ENCODE measurements at places on chromosomes 6 and 20.

GRCh38 chr6:46419576-46420002 is 71.7 kb downstream of the RCAN2 start:
- no peak for DNase-seq

DNA sequence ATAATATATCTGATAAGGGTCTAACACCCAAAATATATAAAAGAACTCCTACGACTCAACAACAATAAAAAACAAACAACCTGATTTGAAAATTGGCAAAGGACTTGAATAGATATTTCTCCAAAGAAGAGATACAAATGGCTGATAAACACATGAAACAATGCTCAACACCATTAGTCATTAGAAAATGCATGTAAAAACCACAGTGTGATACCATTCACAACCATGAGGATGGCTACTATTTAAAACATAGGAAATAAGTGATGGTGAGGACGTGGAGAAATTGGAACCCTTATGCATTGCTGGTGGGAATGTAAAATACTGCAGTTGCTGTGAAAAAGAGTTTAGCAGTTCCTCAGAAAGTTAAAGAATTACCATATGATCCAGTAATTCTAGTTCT is 41.4 kb downstream of the PTGIS start:
- DNase-seq, result no peak

DNA sequence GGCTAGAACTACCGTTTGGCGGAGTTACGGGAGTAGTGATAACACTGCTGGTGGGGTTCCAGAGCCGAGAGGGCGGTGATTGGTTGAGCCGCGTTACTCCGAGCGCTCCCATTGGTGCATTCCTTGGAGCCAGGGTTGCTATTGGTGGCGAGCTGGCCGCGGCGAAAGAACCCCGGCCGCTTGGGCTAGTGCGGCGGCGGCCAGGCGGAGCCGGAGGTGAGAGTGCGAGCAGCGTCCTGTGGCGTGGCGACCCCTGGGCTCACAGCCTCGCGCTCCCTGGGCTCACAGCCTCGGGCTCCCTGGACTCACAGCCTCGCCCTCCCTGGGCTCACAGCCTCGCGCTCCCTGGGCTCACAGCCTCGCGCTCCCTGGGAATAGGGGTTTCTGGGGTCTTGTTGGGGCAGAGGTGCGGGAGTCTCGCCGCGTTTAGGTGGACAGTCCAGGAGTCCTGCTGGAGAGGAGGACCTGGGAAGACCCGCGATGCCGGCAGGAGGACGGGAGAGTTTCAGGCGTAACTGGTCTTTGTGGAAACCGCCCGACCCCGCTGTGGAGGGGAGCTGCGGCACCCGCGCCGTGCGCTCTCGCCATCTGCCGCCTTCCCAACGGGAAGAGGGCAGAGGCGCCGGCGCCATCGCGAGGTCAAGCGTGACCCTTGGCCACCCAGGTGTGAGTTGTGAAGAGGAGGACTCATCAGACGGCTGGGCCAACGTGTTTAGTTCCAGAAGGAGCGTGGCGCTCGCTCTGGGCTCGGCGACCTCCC is 12.2 kb downstream of the PRDM13 start:
- no peak for DNase-seq

GRCh38 chr6:147479857-147480256 is 28.6 kb upstream of the SAMD5 start:
- no peak for DNase-seq

GRCh38 chr6:166625356-166625755 is 1.7 kb downstream of the RPS6KA2 start:
- no peak for DNase-seq

DNA sequence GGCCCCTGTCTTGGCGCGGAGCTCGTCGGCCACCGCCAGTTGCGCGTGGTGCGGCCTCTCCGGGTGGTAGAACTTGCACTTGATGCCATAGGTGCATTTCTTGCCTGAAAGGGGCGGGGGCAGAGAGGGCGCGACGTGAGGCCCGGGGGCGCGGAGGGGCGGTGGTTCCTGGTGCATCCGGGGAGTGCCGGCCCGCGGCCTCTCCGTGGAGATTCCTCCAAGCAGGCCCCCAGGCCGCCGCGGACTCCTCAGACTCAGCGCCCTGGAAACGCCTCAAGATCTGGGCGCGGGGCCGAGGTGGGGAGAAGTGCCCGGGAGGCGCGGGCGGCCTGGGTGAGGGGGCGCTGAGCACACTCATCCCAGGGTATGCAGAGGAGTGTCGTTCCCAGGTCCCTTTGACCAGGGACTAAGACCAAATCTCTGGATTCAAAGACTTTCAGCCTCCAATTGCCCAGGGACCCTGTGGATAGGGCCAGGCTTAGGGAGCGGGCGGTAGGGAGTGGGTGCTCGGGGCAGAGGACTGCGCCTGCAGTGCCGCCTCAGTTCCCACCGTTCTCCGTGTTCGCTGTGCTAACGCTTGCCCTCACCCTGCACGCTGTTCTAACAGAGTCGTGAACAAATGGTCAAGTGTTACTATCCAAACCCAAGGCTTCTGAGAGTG is 33.3 kb downstream of the ZC3H12D start:
- DNase-seq, result peak; percentile 47

- DNase-seq, result no peak
These were observed 3.2 kb upstream of the BPIFA2 start for GRCh38 chr20:33164763-33165095.

DNA sequence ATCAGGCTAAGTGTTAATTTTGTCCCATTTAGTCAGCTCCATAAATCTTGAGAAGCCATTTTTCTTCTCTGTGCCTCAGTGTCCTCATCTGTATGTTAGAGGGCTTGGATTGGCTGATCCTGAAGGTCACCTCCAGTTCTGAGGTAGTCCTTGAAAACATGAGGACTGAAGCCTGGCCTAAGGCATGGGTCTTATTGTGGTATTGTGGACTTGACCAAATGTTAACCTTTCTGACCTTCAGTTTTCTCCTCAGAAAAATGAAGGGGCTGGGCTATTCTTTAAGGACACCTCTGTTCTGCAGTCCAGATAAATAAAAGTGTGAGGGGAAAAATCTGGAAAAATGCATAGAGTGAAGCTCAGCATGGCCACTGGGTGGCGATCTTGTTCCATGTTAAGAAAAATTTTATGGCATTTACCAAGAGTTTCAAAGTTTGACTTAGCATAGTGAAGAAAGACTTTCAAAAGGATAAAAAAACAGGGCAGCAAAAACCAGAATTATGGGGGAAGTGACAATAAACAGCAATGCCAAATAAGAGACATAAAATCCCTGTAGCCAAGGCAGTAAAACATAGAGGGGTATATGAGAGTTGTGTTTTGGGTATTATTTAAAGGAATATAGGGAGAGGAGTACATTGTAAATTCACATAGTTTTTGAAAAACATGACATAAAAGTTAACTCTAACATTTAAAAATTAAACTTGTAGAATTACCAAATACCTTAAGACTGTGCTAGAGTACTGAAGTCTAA is 13.2 kb upstream of the TFB1M start:
- no peak for DNase-seq

GRCh38 chr6:32146287-32146686 is 5.5 kb downstream of the PRRT1 start:
- DNase-seq, result no peak

DNA sequence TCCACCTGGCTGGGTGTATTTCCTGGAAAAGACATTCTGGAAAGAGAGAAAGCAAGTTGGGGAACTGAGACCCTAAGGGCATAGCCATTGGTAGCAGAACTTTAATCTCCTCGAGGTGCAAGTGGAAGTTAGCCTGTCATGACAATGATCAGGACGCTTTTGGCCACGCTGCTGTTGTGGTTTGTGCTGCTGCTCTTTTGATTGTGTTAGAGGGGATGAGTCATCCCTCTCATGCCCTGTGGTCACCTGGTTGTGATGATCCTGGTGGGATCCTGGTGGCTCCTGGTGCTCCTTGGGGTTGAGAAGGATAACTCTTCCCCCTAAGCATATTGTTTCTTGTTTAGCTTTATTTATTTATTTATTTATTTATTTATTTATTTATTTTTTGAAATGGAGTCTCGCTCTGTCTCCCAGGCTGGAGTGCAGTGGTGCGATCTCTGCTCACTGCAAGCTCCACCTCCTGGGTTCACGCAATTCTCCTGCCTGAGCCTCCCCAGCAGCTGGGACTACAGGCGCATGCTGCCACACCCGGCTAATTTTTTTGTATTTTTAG is 350.3 kb downstream of the KIF16B start:
- DNase-seq, result no peak

GRCh38 chr6:92354270-92354829 is 1065.0 kb downstream of the EPHA7 start:
- DNase-seq, result no peak

DNA sequence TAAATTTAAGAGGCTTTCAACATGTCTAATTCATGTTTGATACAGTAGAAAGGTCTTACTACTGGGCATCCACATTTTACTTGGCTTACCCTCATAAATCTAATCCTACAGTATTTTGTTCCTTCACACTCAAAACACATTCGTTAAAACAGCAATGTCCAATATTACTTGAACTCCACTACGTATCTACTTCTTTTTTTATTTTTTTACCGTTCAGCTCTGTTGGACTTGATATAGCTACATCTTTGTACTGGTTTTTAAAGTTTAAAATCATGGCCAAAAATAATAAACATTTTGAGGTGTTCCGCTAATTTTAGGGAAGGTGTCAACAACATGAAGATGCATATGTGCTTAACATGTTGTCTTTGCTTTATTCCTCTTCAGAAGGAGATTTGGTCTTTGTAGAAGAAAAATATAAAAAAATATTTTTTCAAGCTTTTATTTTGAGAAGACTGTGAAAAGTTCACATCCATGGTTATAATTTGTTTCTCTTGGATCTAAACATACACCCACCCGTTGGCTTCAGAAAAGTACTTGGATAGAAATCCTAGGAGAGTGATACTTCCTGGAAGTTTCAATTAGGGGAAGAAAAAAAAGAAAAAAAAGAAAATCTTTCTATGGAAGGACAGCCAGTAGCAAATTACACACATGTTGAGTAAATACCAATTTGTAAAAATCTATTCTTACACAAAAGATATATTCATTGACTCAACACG is 71.5 kb downstream of the EPB41L2 start:
- DNase-seq, result no peak

- no peak for DNase-seq
These were observed 22.8 kb upstream of the RAB22A start for GRCh38 chr20:58286729-58287128.

DNA sequence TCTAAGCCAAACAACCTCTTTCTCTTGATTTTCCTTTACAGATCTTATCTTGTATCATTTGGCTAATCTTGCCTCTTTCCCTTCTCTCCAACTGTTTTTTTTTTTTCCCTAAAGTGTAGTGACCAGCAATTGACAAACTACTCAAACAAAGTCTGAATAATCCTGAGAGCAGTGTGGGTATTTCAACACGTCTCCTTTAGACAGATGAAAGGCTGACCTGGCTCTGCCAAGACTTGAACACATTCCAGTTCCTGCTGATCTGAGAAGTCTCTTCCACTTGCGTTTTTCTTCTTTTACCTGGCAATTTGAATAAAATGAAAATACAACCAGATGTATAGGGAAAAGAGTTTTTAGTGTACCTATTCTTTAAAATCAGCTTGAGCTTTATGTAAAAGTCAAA is 168.4 kb downstream of the GJA10 start:
- no peak for DNase-seq

DNA sequence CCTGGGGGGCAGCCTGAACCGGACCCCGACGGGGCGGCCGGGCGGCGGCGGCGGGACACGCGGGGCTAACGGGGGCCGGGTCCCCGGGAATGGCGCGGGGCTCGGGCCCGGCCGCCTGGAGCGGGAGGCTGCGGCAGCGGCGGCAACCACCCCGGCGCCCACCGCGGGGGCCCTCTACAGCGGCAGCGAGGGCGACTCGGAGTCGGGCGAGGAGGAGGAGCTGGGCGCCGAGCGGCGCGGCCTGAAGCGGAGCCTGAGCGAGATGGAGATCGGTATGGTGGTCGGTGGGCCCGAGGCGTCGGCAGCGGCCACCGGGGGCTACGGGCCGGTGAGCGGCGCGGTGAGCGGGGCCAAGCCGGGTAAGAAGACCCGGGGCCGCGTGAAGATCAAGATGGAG is 636 bp downstream of the SRF start:
- no peak for DNase-seq

GRCh38 chr6:215335-216034 is 76.8 kb upstream of the DUSP22 start:
- no peak for DNase-seq

DNA sequence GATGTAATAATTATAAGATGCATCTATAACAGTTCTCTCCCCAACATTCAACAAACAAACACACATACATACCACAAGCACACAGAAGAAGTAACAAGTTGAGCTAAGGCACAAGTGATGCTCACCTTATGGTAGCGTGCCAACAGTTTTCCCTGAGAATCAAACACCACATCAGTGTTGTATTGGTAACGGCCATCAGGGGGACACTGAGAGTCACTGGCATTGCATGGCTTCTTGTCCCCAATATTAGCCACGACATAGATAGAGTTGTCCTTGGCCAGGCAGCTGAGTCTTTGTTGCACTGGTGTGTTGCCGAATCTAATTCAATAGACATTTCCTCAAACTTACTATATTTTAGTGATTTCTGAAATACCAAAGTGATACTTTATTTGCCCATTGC is 14.8 kb upstream of the VNN1 start:
- no peak for DNase-seq

GRCh38 chr20:49725694-49726093 is 12.0 kb upstream of the B4GALT5 start:
- DNase-seq, result no peak

DNA sequence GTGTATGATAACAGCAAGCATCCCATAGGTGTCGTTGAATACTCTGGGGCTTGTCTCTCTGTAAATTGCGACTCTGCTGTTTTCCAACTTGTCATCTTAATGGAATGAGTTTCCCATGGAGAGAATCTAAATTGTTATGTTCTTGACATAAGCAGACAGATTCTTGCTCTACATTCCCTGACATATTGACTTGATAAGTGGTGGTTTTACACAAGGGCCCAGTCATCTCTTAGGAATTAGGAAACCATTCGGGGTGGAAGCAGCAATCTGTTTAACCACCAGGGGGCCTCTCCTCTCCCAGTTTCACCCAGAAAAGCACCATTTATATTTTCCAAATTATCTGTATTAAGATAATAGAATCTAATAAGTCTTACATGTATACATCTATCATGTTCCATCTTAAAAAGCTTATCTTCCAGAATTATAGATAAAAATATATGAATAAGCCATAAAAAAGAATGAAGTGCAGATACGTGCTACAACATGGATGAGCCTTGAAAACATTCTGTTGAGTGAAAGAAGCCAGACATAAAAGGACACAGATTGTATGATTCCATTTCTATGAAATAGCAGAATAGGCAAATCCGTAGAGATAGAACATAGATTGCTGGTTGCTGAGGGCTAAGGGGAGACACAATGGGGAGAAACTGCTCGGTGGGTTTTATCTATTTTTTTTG is 23.1 kb upstream of the MROH8 start:
- DNase-seq, result no peak

- no peak for DNase-seq
These were observed 35.4 kb upstream of the E2F3 start for GRCh38 chr6:20366082-20366830.

GRCh38 chr6:90494067-90494780 is 92.6 kb downstream of the MAP3K7 start:
- DNase-seq, result no peak

GRCh38 chr20:58660855-58661597 is 9.9 kb downstream of the STX16 start:
- DNase-seq, result no peak

DNA sequence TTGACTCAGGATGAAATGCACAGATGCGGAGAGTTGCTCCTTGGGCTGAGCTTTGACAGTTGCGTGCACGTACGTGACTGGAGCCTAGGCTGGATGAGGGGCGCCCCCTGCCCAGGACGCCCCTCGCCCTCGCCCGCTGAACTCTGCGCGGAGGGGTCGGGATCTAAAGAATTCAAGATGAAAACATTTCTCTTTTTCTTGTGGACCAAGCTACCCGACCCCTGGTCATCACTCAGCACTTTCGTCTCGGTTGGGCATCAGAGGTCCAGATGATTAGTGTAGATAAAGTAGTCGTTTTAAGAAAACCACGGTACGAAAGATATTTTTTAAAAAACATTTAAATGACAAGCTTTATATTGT is 700 bp downstream of the DTD1 start:
- DNase-seq, result no peak

All from mesothelial cell of epicardium (in vitro differentiated cells).